ENCODE measurements at places on chromosomes 16 and 17.

DNA sequence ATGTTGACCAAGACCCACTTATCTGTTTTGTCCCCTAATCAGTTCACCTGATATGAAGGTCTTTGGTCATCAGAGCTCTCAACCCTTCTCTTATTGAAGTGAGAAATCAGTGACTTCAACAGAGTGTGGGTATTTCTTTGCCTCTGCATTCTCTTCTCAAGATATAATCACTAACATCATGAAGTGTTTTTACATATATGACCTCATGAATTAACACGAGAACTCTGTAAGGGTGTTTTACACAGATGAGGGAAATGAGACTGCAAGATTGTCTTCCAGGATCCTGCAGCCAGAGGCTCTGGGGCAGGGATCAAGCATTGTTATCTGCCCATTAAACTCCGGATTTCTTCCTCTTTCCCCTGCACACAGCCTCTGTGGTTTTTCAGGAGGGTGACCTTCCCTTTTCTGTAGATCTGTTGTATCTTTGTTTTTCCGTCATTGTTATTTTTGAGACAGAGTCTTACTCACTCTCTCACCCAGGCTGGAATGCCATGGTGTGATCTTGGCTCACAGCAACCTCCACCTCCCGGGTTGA lies 22.7 kb downstream of the LCMT1 start:
- DNase-seq = no peak

DNA sequence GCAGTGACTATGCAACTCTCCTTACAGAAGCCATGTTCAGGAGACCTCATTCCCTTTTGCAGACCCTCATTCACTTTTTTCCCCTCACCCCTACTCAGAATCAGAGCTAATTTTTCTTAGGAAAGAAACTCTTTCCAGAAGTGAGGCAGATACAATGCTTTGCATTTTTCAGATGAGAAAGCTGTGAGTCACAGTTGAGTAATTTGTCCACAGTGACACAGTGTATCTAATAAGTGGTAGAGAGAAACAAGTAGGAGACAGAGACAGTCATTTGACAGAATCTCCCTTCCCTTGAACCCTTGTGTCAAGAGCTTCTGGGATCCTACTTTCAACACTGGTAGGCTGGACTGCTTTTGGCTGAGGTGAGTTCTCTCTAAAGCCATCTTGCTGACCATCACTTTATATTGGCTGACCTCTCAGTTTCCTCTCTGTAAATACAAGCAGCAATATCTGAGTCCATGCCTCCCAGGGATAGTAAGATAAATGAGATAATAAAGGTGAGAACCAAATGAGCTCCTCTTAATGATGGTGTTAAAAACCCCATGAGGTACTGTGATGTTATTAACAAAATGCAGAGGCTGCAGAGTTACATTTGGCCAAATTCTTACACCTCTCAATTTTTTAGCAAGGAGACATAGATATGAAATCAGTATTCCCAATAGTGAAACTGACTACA lies 130.8 kb downstream of the CA10 start:
- no peak for DNase-seq

DNA sequence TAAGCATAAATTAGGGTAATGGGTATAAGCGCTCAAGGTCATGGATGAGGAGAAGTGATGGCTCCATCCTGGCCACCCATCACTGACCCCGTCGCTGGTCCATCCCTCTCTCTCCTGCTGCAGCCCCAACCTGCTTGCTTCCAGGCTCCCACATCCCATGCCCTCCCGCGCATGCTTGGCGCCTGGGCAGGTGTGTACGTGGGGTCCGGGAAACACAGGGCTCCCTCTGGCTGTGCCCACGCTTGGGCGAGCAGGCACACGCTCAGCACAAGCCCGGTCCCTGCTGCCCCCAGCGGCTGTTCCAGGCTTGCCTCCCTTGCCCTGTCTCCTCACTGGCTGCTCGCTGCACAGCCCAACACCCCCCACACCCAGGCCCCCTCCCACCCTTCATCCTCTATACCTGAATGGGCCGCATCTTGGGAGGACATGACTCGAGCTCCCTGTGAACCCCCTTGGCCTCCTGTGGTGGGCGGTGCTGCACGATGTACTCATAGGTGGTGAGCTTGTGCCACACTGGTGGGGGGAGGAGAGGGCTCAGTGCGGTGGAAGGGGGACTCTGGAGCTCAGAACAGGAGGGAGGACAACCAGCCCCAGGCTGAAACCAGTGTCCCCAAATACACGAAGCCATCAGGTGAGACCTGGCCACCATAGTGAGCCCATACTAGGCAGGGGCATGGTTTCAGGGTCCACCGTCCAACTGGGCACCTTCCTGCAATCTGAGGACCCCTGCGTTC lies 4.7 kb upstream of the TPPP3 start:
- DNase-seq = no peak

GRCh38 chr17:74810699-74811485 lies 34.7 kb upstream of the NAT9 start:
- no peak for DNase-seq

DNA sequence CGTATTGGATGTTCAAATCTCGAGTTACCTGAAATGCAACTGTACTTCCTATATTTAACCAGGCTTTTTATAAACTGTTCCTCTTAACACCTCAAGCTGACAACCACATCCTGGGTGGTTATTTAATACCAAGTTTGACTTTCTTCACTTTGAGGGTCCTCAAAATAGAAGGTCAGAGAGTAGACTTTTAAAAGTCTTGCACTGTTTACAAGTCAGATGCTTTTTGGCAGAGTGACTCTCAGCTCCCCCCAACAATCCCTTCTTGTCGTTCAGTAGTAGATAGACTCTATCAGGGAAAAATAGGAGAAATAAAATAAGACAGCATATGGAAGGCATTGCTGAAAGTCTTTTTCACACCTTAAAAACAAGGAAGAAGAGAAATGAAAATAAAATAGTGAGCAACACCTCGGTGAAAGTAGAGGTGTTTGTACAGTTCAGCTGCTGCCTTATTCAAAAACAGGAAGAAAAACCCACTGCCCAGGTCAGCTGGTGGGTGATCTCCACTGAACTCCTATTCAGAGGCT lies 650.4 kb downstream of the WWOX start:
- no peak for DNase-seq

DNA sequence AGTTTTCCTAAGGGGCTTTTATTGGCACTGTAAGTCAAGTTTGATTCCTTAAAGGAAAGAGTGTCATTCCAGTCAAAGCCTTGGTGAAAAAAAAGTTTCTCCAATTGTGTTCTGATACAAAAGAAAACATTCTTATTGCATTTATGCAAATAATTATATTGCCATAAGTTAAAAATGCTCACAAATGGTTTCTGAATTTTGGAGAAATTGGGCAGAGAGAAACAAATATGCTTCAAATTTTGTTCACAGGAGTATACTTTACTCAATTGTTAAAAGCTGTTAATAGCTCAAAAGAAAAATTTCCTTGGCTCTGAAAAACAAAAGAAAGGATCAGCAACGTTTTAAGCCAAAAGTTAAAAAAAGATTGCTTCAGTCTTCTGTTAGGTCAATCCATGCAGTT lies 60.2 kb downstream of the PIGL start:
- DNase-seq = no peak

DNA sequence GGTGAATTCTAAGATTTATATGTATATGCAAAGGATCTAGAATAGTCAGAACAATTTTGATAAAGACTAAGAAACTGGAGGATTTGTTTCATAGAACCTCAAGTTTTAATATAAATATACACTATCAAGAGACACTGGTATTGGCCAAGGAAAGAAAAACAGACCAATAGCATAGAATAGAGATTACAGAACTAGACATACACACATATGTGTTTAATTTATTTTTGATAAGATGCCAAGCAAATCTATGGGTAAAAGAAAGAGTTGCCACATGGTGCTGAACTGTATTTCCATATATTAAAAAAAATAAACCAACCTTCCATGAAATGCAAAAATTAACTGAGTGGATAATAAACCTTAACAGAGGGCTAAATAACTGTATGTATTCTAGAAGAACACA lies 27.9 kb upstream of the LRRC37A3 start:
- DNase-seq = no peak

GRCh38 chr17:49547566-49547965 lies 28.1 kb upstream of the NXPH3 start:
- DNase-seq = no peak

DNA sequence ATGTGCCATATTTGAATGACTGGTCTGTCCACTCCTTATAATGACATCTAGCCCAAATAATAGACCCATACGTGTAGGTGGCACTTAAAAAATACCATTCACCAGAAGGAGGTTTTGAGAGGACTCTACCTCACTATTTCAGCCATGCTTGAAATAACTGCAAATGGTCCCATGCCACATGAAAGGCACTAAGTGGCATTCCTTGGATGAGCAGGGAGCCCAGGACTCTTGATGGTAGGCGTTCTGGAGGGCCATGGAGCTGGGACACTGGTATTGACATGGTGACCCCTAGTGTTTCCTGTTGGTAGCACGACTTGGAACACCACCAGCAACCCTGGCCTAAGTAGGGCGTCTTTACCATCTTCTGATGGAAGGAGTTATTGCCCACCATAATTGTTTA lies 148.7 kb upstream of the ZFHX3 start:
- DNase-seq = no peak

- DNase-seq = no peak
These were observed 14.9 kb upstream of the WNT9B start for GRCh38 chr17:46836500-46836899.
